ENCODE measurements at places on chromosomes 2 and 18.
A peak's percentile ranks its signal among the peaks of the same experiment; 100 is the strongest.

DNA sequence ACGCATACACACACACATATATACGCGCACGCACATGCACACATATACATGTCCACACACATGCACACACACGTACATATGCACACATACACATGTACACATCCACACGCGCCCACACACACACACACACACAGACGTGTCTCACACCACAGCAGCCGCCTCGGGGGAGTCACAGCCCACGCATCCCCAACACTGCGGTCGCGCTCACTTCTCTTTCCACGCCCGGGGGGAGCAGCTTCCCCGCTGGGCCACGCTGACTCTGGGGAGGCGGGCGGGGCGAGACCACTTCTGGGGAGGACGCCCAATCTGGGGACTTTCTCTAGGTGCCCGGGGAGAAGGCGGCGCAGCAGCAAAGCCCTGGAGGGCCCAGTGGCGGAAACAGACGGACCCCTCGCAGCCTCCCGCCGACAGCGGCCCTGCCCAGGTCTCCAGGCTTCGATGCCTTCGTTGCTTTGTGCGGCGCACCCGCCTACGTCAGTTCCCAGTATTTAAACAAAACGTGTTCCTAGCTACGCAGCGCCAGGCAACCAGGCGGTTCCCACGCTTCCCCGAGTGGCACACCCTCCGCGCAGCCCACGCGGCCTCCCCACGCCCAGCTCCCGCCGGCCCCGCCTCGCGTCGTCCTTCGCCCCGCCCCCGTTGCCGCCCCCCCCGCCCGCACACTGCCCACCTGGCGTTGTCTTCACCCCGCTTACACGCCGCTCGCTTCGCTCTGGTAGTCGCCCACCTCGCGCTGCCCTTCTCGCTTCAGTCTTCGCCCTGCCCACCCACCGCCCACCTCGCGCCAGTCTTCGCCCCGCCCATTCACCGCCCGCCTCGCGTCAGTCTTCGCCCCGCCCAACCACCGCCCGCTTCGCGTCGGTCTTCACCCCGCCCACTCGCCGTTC lies 810 bp upstream of the RBFA start:
- DNase-seq = peak; percentile 94

GRCh38 chr2:214593727-214594126 lies 182.9 kb downstream of the VWC2L start:
- no peak for DNase-seq

- DNase-seq = no peak
These were observed 244.6 kb downstream of the NR4A2 start for GRCh38 chr2:156087875-156088274.

DNA sequence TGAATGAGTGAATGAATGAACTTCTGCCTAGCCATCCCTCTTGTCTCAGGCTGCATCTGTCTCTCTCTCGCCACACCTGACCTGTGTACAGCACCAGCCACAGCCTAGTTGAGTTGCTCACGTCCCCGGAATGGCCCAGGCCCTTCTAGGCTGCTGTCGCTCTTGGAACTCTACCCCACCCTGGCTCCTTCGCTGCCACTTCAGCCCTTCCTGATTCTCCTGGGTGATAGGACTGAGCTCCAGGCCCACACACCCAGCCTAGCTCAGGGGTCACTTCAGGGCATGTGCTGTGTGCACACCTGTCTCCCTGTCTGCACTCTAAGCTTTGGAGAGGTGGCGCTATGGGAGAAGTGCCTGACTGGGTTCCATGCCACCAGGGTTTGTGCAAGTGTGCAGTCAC lies 236.6 kb downstream of the GLI2 start:
- peak; percentile 9 for DNase-seq

- no peak for DNase-seq
These were observed 48.1 kb downstream of the PSMG2 start for GRCh38 chr18:12750715-12751502.

GRCh38 chr2:24199968-24200590 lies 25.2 kb downstream of the FAM228A start:
- DNase-seq = no peak

Measured in Right ventricle myocardium inferior (tissue), 1 donor.